Osteocyte (in vitro differentiated cells): ENCODE measurements at places on chromosomes 3 and 15.

GRCh38 chr3:52396907-52397591, 47.9 kb downstream of the SEMA3G start:
- H3K4me1 ChIP-seq = no peaks in the 10 kb centered on the region
- H3K27me3 ChIP-seq = no peaks in the 10 kb centered on the region
- DNase-seq = no peak
- H3K4me3 ChIP-seq = no peak overlapping the region
- H3K36me3 ChIP-seq = peaks cover 8% of the 10 kb centered on the region

DNA sequence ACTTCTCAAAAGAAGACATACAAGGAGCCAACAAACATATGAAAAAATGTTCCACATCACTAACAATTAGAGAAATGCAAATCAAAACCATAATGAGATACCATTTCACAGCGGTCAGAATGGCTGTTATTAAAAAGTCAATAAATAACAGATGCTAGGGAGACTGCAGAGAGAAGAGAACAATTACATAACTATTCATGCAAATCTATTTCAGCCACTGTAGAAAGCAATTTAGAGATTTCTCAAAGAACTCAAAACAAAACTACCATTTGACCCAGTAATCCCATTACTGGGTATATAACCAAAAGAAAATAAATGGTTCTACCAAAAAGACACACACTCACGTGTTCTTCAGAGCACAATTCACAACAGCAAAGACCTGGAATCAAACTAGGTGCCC, 116.3 kb downstream of the VPS13C start:
- DNase-seq = no peak
- no peak overlapping the region for H3K4me3 ChIP-seq
- peaks cover 58% of the 10 kb centered on the region for H3K36me3 ChIP-seq
- H3K27ac ChIP-seq = no peak overlapping the region
- peaks cover 8% of the 10 kb centered on the region for H3K4me1 ChIP-seq

DNA sequence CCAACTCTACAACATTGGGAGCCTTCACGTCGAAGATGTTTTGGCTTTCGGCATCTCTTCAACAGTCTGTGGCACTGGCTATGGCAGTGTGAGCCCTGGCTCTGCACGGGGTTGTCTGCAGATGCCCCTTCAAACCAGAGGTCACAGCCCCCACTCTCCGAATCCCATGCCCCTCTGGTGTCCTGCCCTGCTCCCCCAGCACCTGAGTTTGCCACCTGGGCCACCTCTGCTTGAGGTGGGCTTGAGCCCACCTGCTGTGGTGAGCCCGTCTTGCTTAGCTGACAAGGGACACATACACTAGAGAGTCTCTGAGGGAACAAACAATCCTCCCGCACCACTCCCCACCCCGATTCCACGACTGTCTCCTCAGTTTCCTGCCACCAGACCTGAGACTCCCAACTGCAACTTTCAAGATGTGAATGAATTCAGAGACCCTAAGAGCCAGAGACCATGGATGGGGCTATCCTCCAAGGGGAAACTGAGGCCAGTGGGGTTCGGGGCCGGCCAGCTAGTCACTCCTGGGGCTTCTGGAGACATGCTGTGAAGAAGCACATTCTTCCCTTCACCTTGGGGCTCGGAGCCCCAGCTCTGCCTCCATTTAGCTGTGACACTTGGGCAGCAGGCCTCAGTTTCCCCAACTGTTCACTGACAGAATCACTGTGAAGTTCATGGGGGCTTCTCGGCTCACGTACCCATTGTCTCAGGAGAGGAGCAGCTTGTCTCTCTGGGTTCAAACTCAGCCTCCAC, 44.6 kb downstream of the TPRA1 start:
- H3K27me3 ChIP-seq = peaks cover 5% of the 10 kb centered on the region
- no peak overlapping the region for H3K27ac ChIP-seq
- no peak overlapping the region for H3K4me3 ChIP-seq
- no peak for DNase-seq
- peaks cover 14% of the 10 kb centered on the region for H3K4me1 ChIP-seq
- H3K36me3 ChIP-seq = no peaks in the 10 kb centered on the region

GRCh38 chr15:29018995-29019976, 133.5 kb downstream of the APBA2 start:
- H3K4me3 ChIP-seq = no peak overlapping the region
- H3K27ac ChIP-seq = no peak overlapping the region
- peak; percentile 60 for DNase-seq

- DNase-seq = no peak
- no peak overlapping the region for H3K4me3 ChIP-seq
- no peaks in the 10 kb centered on the region for H3K27me3 ChIP-seq
- no peaks in the 10 kb centered on the region for H3K36me3 ChIP-seq
Measured at GRCh38 chr3:122031123-122031468, 9.0 kb upstream of the ILDR1 start.
